Activated T-helper 2 cell treated with anti-CD3 and anti-CD28 coated beads, Interferon-gamma antibody, Interleukin-2, Interleukin-4, amounts not matched to agents 10 μg/mL and 5 μg/mL and 100 μg/mL, durations not matched to agents 14 hours and 24 hours and 36 hours (primary cell): ENCODE measurements at places on chromosomes 5 and 9. TPM values are rescaled to one million over a fixed set of nuclear protein-coding genes. Genes with fewer than 3 reads are reported as not detected.

GRCh38 chr5:93100976-93101375, 480.0 kb downstream of the NR2F1-AS1 start:
- no peak for DNase-seq

The CAMK2A gene
- not detected in 2 replicates for total RNA-seq

The MYMK gene
- total RNA-seq: not detected in 2 replicates

- DNase-seq: no peak
These were observed 2.1 kb upstream of the HSDL2 start for GRCh38 chr9:112377684-112378327.

GRCh38 chr5:146179696-146180095, 2.8 kb downstream of the LARS1 start:
- no peak for DNase-seq

DNA sequence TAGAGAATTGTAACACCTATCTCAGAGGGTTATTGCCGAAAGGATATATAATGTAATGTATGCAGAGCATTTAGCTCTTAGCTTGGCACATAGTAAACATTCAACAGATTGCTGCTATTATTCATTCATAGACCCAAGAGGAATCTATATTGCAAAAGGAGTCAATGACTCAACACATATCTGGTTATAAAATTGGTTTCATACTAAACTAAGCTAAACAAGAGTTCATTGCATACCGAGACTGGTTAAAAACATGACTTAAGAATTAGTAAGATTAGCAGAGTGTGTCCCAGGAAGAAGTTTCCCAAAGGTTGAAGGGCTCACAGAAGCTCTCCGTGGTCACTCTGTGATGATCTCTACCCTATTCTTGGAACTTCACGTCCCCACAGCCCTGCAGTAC, 339.6 kb upstream of the CCNH start:
- DNase-seq: no peak

DNA sequence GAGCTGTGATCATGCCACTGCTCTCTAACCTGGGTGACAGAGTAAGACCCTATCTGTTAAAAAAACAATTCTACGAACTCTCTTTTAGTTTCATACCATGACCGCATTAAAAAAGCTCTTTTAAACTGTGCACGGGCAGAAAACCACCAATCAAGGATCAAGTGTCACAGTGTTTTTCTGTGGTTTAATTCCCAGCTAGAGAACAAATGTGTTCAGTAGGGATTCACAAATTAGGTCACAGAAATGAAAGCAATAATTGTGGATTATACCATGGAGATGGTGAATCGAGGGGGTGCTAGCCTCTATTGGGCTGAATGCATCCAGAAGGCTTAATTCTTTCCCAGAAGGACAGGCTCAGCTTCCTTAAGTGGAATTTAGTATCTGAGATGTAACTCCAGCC, 79.1 kb downstream of the ATG10 start:
- DNase-seq: no peak

- DNase-seq: no peak
These were observed 1.5 kb downstream of the UAP1L1 start for GRCh38 chr9:137078701-137079400.

GRCh38 chr9:107177857-107178256, 105.2 kb upstream of the RAD23B start:
- DNase-seq: no peak

The OTULINL gene
- 17.0 and 20.9 TPM in 2 replicates for total RNA-seq

The GRM6 gene
- total RNA-seq: not detected in 2 replicates

The ACOT12 gene
- not detected in 2 replicates for total RNA-seq

- DNase-seq: no peak
These were observed 139.4 kb upstream of the IRX1 start for GRCh38 chr5:3456121-3456681.

DNA sequence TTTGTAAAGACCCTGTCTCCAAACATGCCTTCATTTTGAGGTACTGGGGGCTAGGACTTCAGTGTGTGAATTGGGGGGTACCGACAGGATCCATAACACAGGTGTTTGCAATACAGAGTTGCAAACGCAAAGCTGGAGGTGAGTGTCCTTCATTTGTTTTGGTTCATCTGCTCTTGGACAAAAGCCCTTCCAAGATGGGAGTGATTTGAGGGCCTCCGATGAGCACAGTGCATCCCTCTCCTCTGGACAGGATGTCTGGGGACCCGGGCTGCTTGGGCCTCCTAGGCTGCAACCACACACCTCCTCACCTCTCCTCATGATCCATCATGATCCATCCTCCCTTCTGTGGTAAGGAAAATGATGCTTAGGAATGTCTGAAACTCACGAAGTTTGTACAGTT, 23.8 kb downstream of the FGD3 start:
- DNase-seq: no peak

DNA sequence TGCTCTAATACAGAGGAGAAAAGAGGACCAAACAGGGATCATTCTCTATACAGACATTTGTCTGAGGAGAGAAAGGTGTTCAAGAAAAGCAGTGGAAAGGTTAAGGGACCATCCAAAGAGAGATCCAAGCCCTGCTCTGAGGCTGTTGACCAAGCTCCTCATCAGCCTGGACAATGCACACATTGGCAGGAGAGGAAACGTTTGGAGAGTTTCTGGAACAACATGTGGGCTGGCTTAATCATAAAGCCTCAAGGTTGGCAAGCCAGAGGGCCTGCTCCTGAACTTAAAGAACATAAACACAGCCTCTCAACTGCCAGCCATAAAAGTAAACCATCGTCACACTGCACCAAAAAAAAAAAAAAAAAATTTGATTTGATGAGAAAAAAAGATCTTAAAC, 184.4 kb upstream of the SLC12A2 start:
- no peak for DNase-seq

The SDHA gene
- total RNA-seq: 154 and 157 TPM in 2 replicates

The TMEM8B gene
- total RNA-seq: 3.0 and 3.4 TPM in 2 replicates

- no peak for DNase-seq
These were observed 32.3 kb downstream of the UBQLN1 start for GRCh38 chr9:83675466-83675865.

- peak; percentile 92 for DNase-seq
These were observed at the start of gene CNOT6 for GRCh38 chr5:180494060-180494509. TSS of gene CNOT6 (plus strand) at chr5:180494379. CDS start at chr5:180529277, 34,898 bp downstream.

DNA sequence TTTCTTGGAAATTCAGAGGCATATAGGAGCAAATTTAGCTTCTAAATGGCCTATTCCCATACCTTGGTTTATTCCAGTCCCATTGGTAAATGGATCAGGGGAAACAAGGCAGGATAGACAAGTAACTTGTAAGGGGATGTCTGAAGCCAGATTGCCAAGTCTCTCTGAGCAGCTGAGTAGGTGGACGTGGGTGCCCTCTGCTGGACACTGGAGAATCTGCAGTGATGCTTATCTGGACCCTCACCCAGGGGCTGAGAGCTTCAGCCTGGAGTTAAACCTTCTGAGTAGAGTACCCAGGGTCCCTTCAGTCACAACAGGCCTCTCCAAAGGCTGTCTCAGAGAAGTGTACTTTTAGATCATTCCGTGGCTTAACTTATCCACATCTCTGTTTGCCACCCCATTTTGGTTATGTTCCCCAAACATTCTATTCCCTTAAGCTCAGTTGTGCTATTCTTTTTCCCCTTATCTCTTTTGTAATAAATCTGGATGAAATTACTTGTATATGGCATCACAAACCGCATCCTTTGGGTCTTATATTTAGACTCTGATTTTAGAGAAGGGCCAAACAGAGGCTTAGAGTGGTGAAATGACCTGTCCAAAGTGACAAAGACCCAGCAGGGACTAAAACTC, 218.3 kb upstream of the GLRA1 start:
- peak; percentile 17 for DNase-seq

DNA sequence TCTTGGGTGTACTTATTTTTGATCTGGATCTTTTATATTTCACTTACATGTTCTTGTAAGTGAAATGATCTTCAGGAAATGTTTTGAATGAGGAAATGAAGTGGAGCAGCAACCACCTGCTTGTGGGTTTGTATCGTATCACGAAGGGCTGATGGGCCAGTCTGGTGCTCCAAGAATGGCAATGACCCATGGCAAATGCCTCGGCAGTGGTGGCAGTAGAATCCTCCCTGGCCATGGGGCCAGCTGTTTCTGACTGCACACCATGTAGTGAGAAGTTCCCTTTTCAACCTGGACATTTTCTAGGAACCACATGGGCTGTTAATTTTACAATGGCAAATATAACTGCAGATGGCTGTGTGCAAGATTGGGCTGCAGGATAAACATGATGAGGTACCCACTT, 29.9 kb downstream of the MAT2B start:
- no peak for DNase-seq

DNA sequence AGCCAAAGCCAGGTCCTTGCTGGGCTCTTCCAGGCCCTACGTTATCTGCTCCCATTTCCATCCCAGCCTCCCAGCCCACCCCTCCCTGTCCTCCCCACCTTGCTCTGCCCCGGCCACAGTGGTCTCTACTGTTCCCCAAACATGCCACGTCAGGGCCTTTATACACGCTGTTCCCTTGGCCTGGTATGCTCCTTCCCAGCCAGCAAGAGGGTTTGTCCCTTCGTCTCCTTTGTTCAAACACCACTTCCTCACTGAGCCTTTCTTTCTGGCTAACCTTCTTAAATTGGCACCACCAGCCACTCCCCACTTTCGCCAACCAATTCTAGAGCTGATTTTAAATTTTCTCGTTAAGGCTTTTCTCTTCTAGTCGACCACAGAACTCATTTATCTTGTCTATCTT, 9.8 kb downstream of the SH2D3C start:
- DNase-seq: no peak

GRCh38 chr9:135769489-135770202, 67.7 kb downstream of the KCNT1 start:
- DNase-seq: no peak

DNA sequence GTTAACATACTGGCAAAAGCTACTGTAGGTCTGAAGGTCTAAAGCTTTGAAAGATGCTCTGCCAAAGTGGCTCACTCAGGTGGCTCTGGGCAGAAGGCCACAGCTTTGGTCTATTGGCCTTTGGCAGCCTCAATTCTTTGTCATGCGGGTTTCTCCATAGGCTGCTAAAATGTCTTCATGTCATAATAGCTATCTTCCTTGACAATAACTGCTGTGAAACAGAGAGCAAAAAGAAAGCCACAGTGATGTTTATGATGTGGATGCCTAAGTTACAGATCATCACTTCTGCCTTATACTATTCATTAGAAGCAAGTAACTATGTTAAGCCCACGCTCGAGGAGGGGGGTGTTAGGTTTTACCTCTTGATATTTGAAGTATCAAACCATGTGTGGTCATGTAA, 906.1 kb upstream of the CDH9 start:
- no peak for DNase-seq

The SLC46A2 gene
- total RNA-seq: not detected in 2 replicates

- no peak for DNase-seq
These were observed 477.8 kb downstream of the SPATA31A7 start for GRCh38 chr9:61667559-61668121.

DNA sequence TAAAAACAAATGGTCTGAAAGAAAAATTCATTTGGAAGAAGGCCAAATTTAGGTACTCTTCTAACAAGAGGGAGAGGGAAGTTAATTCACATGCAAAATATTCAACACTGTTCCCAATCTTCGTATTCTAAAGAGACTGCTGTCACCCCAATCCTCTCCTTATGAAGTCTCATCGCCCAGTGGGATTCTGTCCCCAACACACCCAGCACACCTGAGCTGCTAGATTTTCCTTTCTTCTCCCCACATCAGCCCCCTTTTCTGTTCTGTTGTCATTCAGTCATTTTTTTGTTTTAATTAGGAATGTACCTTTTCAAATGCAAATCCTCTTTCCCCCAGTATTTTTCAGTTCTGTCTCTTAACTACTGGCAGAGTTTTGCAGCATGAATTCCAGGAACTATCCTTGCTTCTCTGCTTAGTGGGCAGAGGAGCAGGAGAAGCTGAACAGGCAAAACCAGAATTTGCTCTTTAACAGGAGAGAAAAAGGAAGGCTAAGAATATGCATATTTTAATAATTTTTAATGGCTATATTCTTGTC, 366.9 kb downstream of the MAN2A1 start:
- no peak for DNase-seq

The UBTD2 gene
- 6.6 TPM in 2 replicates for total RNA-seq

DNA sequence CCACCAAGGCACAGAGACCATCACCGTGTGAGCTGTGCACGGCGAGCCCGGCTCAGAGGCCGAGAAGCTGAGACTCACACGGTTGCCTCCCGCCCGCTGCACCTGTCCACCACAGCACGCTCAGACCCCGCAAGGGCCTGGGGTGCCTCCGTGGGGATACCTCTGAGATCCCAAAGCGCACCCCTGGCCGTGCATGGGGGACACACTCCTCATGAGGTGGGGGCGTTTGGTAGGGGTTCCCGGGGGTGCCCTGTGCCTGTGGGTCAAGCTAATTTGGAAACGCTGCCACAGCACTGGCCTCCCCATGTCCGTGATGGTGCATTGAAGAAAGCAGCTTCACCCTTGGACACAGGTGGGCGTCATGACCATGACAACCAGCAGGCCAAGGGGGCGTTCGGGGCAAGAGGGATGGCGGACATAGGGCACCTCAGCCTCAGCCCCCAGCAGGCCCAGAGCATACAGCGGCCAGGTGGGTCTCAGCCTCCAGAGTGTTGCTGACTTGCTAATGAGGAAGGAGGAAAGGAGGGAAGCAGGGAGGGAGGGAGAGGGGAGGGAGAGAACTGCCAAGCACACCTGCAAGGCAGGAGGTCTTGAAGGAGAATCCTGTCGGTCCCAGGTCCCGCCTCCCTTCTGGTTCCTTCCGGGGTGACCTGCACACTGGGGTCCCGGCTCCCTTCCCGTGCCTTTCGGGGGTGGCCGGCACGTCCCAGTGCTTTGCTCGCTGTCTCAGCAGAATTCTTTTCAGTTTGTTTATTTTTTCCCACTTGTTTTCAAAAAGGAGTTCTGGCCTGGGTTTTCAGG, 34.7 kb downstream of the GLT6D1 start:
- DNase-seq: no peak

DNA sequence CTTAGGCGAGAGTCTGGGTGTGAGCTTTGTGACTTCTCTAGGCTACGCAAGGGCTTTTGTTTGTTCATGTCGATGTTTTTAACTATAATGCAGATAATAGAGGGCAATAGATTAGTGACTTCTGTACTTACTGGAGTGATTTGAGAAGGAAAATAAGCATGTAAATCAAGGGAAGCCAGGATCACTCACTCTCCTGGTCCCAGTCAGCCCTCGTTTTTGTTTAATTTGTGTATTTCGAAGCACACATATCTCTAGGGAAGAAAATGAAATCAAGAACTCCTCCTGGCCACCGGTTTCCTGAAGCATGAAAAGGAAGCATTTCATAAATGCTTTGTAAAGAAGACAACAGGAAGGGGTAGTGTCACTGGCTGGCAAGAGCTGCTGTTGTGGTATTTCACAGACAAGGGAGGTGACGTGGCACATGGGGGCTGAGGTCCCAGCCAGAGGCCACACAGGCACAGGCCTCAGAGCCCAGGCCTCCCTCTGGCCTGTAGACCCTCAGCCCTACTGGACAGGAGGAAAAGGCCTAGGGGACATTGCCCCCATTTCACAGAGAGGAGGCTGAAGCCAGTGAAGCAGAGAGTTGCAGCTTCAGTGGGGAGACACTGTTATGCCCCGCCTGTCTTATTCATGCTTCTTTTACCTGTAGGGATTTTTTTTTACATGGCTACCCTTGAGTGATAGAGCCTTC, 34.1 kb downstream of the IRF1 start:
- peak; percentile 54 for DNase-seq

GRCh38 chr9:126707083-126707482, 93.4 kb downstream of the LMX1B start:
- no peak for DNase-seq
